ENCODE measurements at places on chromosomes 7 and 10.

DNA sequence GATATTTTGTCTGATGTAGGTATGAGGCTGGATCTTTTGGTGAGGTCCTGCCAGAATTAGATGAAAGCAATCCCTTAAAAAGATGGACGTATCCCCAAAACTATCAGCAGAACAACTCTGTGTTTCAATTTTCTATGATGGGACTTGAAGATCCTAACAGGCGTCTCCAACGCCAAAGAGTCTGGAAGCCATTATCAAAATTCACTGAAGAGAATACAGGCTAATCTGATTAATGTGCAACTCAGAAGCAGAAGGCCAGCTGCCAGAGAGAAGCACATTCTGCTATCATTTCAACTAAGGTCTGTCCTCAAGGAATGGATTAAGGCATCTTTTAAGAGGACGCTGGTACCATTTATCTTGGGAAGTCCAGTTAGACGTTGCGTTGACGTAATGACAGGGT lies 119.7 kb downstream of the FGFR2 start:
- no peak for DNase-seq

GRCh38 chr7:33753881-33754525 lies 151.3 kb upstream of the BMPER start:
- DNase-seq: no peak

DNA sequence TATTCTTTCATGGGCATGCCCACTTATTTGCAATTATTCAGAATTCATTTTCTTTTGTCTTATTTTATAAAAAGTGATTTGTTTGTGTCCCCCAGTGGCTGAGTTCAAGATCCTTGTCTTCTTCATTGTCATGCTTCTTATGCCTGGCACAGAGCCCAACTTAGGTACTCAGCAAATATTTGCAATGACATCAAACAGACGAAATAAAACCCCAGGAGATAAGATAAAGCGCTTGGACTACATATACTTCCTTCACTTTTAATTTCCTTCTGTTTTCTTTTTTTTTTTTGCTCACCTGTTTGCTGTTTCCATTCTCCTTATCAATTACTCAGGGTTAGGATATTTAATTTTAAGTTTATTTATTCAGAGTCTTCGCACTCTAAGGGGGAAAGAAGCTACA lies 225.0 kb downstream of the SDHAF3 start:
- no peak for DNase-seq

DNA sequence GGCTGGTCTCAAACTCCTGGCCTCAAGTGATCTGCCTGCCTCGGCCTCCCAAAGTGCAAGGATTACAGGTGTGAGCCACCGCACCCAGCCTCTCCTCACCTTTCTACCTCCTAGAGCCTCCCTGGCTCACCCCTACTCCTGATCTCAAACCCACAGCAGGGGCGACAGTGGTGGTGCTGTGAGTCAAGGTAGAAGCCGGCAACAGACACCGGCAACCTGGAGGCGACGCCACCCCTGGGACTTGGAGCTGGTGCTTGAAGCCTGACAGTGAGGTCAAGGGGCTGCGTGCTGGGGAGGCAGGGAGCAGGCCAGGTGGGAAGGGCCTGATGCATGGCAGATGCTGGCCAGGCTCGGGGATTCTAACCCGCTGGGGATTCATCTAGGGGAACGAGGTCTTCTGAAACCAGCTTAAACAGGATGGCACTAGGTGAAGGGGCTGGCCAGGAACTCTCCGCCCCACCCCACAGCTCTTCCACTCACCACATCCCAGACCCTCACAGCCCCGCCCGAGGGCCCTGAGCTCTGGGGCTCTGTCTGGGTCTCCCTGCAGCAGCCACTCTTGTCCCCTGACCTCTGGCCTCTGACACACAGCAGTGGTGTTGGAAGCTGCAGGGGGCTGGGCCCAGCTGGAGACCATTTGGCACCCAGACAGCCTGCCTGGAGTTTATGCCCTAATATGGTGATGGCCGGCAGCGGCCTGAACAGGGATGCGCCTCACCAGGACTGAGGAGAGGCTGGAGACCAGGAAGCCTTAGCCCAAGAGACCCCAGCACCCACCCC lies 16.4 kb downstream of the KCNH2 start:
- DNase-seq: no peak

- DNase-seq: no peak
Measured at GRCh38 chr7:23345601-23346000, 46.5 kb downstream of the MALSU1 start.

- DNase-seq: no peak
Measured at GRCh38 chr10:96358851-96359540, at the start of gene OPALIN. TSS of gene OPALIN (minus strand) at chr10:96359002. CDS start at chr10:96358896, 106 bp downstream.
